ENCODE measurements at places on chromosomes 4 and X. TPM values are rescaled to one million over a fixed set of nuclear protein-coding genes. Genes with fewer than 3 reads are reported as not detected.

DNA sequence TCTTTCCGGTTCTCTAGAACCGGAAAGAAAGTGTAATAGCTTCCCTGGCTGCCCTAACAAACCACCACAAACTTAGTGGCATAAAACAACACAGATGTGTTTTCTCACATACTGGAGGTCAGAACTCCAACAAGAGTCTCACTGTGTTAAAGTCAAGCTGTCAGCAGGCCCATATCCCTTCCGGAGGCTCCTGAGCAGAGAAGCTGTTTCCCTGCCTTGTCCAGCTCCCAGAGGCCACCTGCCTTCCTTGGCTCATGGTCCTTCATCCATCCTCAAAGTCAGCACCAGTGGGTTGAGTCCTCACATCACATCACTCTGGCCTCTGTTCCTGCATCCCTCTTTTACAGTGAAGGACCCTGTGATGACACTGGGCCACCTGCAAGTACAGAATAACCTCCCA is 49.8 kb upstream of the HMX1 start:
- H3K36me3 ChIP-seq, result no peaks in the 10 kb centered on the region
- no peak overlapping the region for H3K4me3 ChIP-seq
- H3K27me3 ChIP-seq, result no peaks in the 10 kb centered on the region
- H3K4me1 ChIP-seq, result no peaks in the 10 kb centered on the region
- peak; percentile 2 for DNase-seq
- no peak overlapping the region for H3K27ac ChIP-seq

DNA sequence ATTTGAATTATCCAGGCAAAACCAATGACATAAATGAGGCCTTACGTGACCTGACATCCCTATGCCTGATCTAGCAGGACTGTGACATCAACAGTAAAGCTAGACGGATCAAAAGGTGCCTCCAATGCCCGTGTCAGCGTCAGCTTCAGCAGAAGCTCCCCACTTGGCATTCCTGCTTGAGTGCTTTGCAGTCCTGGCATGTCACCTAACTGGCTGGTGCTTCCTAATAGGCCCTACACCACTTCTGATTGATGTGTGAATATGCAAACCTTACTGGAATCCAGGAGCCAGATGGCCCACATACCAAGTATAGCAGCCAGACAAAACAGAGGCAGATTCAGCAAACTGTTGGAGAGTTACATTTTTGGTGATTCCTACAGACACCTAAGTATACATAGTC is 224.2 kb downstream of the DMD start:
- no peak for DNase-seq
- no peak overlapping the region for H3K4me3 ChIP-seq
- H3K27me3 ChIP-seq, result no peaks in the 10 kb centered on the region
- H3K36me3 ChIP-seq, result no peaks in the 10 kb centered on the region

- H3K27me3 ChIP-seq, result no peaks in the 10 kb centered on the region
- H3K36me3 ChIP-seq, result no peaks in the 10 kb centered on the region
- peaks cover 4% of the 10 kb centered on the region for H3K4me1 ChIP-seq
- peak within 1 kb of the TSS; percentile 92 for H3K4me3 ChIP-seq
- peak within 1 kb of the TSS; percentile 86 for H3K27ac ChIP-seq
- DNase-seq, result peak; percentile 99
Observed at GRCh38 chrX:53422086-53422860, at the start of gene SMC1A. SMC1A (minus strand) TSS chrX:53422654; CDS start chrX:53422600, 54 bp downstream.

DNA sequence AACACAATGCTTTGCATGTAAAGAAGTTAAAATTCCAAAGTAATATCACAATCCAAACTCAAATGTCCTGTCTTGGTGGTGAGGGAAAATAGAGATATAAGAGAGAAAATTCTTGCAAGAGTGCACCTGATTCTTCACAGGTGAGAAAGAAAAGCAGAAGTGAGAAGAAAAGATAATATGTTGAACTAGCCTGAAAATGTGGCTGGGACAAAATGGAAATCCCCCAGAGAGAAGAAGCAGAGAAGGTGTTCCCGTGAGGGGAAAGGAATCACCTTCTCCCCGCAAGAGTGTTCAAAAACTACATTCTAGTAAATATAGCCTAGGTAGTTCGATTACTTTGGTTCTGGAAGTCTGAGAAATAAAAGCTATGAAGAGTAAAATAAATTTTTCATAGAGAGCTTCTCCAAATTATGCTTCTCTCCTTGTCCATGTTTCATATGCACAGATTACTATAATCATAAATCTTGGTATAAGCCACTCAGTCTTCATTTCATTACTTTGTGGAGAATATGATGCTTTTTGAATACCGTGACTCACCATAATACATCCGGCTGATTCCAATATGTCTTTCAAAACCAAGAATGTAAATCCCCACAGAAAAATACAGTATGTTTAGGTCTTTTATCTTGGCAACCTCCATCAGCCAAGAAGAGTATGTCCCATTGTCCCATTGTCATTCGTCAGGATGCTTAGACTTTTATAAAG is 63.1 kb downstream of the COX18 start:
- no peak overlapping the region for H3K4me3 ChIP-seq
- no peak overlapping the region for H3K27ac ChIP-seq
- DNase-seq, result no peak
- no peaks in the 10 kb centered on the region for H3K4me1 ChIP-seq

DNA sequence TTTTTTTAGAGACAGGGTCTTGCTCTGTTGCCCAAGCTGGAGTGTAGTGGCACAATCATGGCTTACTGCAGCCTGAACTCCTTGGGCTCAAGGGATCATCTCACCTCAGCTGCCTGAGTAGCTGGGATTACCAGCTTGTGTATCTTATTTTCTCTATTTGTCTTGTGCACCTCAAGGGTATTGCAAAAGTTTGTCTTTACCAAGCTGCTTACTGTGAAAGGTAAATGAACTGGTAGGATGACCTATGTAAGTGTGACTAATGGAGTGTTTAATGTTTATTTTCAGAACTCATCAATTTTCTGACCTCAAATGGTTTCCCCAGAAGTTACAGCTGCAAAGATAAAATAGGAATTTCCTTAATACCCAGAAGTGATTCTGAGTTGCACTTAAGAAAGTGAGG is 5.3 kb upstream of the FGA start:
- H3K36me3 ChIP-seq, result no peaks in the 10 kb centered on the region
- H3K4me1 ChIP-seq, result peaks cover 65% of the 10 kb centered on the region
- H3K27ac ChIP-seq, result peak overlapping the region; percentile 88
- no peak overlapping the region for H3K4me3 ChIP-seq

- H3K27ac ChIP-seq, result no peak overlapping the region
- H3K27me3 ChIP-seq, result no peaks in the 10 kb centered on the region
- H3K36me3 ChIP-seq, result no peaks in the 10 kb centered on the region
- H3K4me3 ChIP-seq, result no peak overlapping the region
Observed at GRCh38 chrX:66014556-66014955, 25.3 kb downstream of the VSIG4 start.

DNA sequence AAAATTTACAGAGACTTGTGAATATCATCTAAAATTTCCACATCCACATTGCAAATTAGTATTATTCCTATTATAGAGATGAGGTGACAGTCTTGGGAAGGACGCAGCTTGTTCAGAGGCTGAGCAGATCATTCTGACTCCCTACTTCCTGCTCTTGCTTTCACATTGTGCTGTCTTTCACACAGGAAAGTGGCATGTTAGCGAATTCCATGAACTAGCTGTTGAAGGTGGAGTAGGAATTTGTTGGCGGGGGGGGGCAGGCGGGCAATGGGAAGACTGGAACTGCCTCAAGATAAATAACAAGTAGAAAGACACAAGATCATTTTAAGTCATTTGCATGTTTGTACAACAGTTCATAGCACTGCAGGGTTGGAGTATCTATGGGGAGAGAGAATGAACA is 2.3 kb downstream of the PF4V1 start:
- H3K4me1 ChIP-seq, result no peaks in the 10 kb centered on the region
- no peaks in the 10 kb centered on the region for H3K27me3 ChIP-seq
- H3K4me3 ChIP-seq, result no peak overlapping the region
- H3K27ac ChIP-seq, result no peak overlapping the region
- no peak for DNase-seq

CYLC1 gene
- not detected for total RNA-seq

PSAPL1 gene
- not detected for total RNA-seq

DNA sequence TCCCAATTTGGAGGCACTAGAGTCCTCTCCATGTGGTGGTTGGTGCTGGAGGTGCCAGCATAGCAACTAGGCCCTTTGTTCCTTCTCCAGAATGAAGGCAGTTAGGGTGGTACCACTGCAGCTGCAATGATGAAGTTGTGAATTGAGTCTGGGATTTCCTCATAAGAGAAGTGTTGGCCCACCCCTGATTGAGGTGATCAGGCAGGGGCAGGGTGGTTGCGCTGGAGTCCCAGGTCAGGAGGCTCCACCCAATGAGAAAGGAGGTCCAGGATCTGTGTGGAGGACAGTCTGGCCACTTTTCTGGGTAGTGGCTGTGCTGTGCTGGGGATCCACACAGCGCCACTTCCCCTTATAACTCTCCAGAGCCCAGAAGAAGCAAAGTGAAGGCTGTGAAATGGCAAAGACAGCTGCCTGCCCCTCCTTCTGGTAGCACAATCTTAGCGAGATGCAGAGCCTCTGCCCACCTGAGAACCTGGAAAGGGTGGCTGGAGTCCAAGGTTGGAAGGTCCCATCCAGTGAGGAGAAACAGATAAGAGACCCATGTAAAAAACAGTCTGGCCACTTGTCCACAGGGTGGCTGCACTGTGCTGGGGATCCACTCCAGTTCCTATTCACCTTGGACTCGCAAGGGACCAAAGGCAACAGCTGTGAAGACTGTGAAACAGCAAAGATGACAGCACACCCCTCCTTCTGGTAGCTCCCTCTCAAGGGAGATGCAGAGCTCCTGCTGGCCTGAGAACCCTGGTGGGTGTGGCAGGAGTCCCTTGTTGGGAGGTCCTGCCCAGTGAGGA is 124.6 kb downstream of the RRAGB start:
- H3K27me3 ChIP-seq, result no peaks in the 10 kb centered on the region
- H3K4me1 ChIP-seq, result no peaks in the 10 kb centered on the region
- H3K36me3 ChIP-seq, result no peaks in the 10 kb centered on the region
- DNase-seq, result no peak
- no peak overlapping the region for H3K27ac ChIP-seq

DNA sequence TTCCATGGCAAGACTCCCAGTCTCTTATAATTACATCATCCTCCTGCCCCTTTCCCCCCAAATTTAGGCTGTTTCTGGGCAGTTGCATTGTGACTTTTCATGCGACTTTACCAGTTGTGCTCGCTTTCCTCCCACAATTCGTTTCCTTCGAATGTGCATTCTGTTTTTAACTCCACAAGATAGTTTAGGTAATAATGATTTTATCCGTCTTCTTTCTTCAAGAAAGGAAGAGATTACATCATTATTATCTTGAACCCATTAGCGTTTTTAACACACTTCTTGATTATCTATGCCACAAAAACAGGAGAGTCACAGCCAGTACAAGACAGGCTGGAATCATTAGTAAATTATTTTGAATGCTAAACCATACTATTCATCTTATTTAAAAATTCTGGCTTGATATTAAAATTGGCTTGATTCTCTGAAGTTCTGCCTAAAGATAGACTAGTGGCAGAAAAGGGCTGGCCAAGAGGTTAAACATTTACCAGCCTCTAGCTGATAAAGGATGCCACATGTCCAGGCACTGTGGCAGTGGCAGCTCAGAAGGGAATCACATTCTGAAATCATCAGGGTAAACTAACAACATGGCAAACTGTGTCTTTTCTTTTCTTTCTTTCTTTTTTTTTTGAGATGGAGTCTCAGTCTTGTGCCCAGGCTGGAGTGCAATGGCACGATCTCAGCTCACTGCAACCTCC is 19.7 kb upstream of the PLA2G12A start:
- H3K4me1 ChIP-seq, result peaks cover 27% of the 10 kb centered on the region
- no peak for DNase-seq
- H3K27me3 ChIP-seq, result no peaks in the 10 kb centered on the region

MAGEB17 gene
- not detected for total RNA-seq

GRCh38 chr4:155954939-155955338 is 1.3 kb upstream of the CTSO start:
- no peak overlapping the region for H3K4me3 ChIP-seq
- H3K27me3 ChIP-seq, result no peaks in the 10 kb centered on the region
- H3K4me1 ChIP-seq, result peaks cover 5% of the 10 kb centered on the region

- no peak for DNase-seq
- H3K4me1 ChIP-seq, result no peaks in the 10 kb centered on the region
- H3K27me3 ChIP-seq, result no peaks in the 10 kb centered on the region
- H3K27ac ChIP-seq, result peak overlapping the region; percentile 81
- no peaks in the 10 kb centered on the region for H3K36me3 ChIP-seq
Observed at GRCh38 chrX:68830419-68831404, 1.9 kb downstream of the EFNB1 start.

TMEM47 gene
- total RNA-seq, result 22.5 TPM

DNA sequence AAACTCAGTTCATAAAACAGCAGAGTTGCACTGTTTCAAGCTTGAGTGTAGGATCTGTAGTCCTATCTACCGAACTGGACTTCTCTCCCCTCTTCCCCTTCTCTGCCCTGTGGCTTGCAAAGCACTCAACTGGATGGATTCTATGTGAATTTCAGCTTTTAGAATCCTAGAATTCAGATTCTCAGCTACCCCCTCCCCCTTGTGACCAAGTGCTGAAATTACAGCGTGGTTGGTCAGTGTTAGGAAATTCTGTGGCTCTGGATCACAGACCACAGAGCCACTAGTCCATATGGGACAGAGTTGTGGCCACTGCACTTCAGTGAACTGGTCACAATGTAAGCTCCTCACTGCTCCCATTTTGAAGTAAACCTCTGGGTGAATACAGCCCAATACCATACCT is 64.6 kb upstream of the TRPC5 start:
- no peak overlapping the region for H3K27ac ChIP-seq
- H3K36me3 ChIP-seq, result no peaks in the 10 kb centered on the region
- H3K4me1 ChIP-seq, result no peaks in the 10 kb centered on the region
- no peaks in the 10 kb centered on the region for H3K27me3 ChIP-seq
- H3K4me3 ChIP-seq, result no peak overlapping the region

GRCh38 chrX:123425904-123426303 is 241.8 kb downstream of the GRIA3 start:
- H3K4me1 ChIP-seq, result no peaks in the 10 kb centered on the region
- H3K36me3 ChIP-seq, result no peaks in the 10 kb centered on the region
- H3K27ac ChIP-seq, result no peak overlapping the region
- H3K4me3 ChIP-seq, result no peak overlapping the region
- no peaks in the 10 kb centered on the region for H3K27me3 ChIP-seq

RNF128 gene
- total RNA-seq, result 45.4 TPM

DNA sequence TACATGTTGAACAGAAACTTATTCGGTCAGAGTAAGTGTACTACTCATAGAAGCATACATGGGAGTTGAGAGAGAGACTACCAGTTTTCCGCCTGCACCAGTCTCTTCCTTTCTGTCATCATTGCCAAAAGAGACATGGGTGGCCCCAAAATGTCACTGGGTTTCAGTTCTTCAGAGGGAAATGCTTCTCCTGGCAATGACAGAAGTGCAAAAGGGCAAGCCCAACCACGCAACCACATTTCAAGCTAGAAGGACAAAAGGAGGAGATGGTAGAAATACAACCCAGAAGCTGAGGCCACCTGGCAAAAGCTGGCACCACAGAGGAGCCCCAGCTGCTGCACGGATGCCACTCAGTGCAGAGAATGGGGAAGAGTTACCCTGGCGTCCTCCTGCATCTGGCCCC is 320.1 kb downstream of the BCOR start:
- H3K27ac ChIP-seq, result no peak overlapping the region
- no peaks in the 10 kb centered on the region for H3K4me1 ChIP-seq
- no peak overlapping the region for H3K4me3 ChIP-seq
- H3K27me3 ChIP-seq, result no peaks in the 10 kb centered on the region
- no peaks in the 10 kb centered on the region for H3K36me3 ChIP-seq
- no peak for DNase-seq

- no peak for DNase-seq
- H3K4me1 ChIP-seq, result no peaks in the 10 kb centered on the region
- H3K36me3 ChIP-seq, result no peaks in the 10 kb centered on the region
Observed at GRCh38 chr4:15781427-15782095, 3.4 kb downstream of the CD38 start.

GRCh38 chr4:37389967-37390580 is 145.5 kb downstream of the NWD2 start:
- no peak overlapping the region for H3K4me3 ChIP-seq
- DNase-seq, result no peak
- H3K27ac ChIP-seq, result no peak overlapping the region
- H3K4me1 ChIP-seq, result peaks cover 6% of the 10 kb centered on the region
- H3K36me3 ChIP-seq, result no peaks in the 10 kb centered on the region
